ENCODE measurements at places on chromosomes 2 and 18. TPM values are rescaled to one million over a fixed set of nuclear protein-coding genes. Genes with fewer than 3 reads are reported as not detected.
A peak's percentile ranks its signal among the peaks of the same experiment; 100 is the strongest.

DNA sequence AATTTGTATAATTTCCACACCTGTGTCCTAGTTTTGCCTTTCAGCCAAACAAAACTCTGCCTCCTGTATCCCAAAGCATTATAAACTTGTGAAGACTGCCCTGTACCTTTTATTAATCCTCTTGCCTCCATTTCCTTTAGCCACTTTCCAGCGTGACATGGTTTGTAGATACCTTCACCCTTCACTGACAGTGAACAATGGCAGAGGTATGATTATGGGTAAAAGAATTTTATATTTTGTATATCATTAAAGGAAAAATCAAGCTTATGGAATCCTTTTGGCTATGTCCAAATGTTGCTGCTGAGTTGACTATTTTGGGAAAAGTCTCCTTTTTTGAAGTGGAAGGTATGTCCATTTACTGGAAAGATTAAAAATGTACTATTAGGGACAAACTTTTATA lies 251.7 kb downstream of the HNMT start:
- DNase-seq, result no peak
- H3K4me1 ChIP-seq, result peaks cover 8% of the 10 kb centered on the region
- H3K27ac ChIP-seq, result no peak overlapping the region
- no peak overlapping the region for H3K4me3 ChIP-seq
- H3K27me3 ChIP-seq, result no peaks in the 10 kb centered on the region
- H3K36me3 ChIP-seq, result no peaks in the 10 kb centered on the region

- H3K36me3 ChIP-seq, result no peaks in the 10 kb centered on the region
- no peak overlapping the region for H3K4me3 ChIP-seq
- H3K27me3 ChIP-seq, result no peaks in the 10 kb centered on the region
Measured at GRCh38 chr18:9449600-9450414, 25.5 kb upstream of the RALBP1 start.

The APCDD1 gene
- 0.51 TPM for total RNA-seq

The BMP10 gene
- not detected for total RNA-seq

GRCh38 chr18:56727399-56727798 lies 76.2 kb downstream of the WDR7 start:
- H3K36me3 ChIP-seq, result no peaks in the 10 kb centered on the region
- no peak overlapping the region for H3K4me3 ChIP-seq
- DNase-seq, result no peak
- H3K27me3 ChIP-seq, result no peaks in the 10 kb centered on the region
- peaks cover 12% of the 10 kb centered on the region for H3K4me1 ChIP-seq
- no peak overlapping the region for H3K27ac ChIP-seq

- H3K27me3 ChIP-seq, result no peaks in the 10 kb centered on the region
- no peak overlapping the region for H3K27ac ChIP-seq
- DNase-seq, result no peak
- no peak overlapping the region for H3K4me3 ChIP-seq
Measured at GRCh38 chr2:215727507-215728503, 285.5 kb downstream of the MREG start.

The EDAR gene
- not detected for total RNA-seq

- H3K27me3 ChIP-seq, result no peaks in the 10 kb centered on the region
- H3K4me1 ChIP-seq, result peaks cover 33% of the 10 kb centered on the region
- peaks cover 26% of the 10 kb centered on the region for H3K36me3 ChIP-seq
- peak within 1 kb of the TSS; percentile 75 for H3K27ac ChIP-seq
- peak; percentile 71 for DNase-seq
Measured at GRCh38 chr2:162073888-162074631, at the start of gene DPP4. DPP4 (minus strand) TSS chr2:162074215; CDS start chr2:162073981, 234 bp downstream.

DNA sequence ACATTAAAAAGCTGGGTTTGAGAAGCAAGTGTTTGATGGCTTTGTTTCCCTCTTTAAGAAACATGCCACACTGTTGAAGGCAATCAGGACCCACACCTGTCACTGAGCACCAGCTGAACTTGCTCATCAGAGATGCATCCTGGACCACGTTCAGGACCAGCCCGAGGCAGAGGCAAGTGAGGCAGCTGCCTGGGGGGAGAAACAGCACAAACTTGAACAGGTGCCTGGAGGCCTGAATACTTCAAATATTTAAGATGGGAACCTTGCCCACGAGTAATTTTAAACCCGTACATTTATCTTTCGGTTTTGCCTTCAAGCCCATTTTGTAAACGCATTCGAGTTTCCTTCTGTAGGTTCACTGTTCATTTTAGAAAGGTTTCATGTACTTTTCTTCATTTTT lies 421.3 kb downstream of the NYAP2 start:
- no peak overlapping the region for H3K27ac ChIP-seq
- no peak for DNase-seq
- H3K27me3 ChIP-seq, result no peaks in the 10 kb centered on the region
- no peaks in the 10 kb centered on the region for H3K36me3 ChIP-seq
- H3K4me1 ChIP-seq, result no peaks in the 10 kb centered on the region
